ENCODE measurements at places on chromosomes 5 and 9.

- DNase-seq = no peak
These were observed 150.2 kb downstream of the SGCD start for GRCh38 chr5:156477196-156477595.

GRCh38 chr5:180797256-180798192, 5.1 kb downstream of the MGAT1 start:
- DNase-seq = no peak

- DNase-seq = no peak
These were observed 86.4 kb downstream of the ARRDC3 start for GRCh38 chr5:91296674-91297143.

GRCh38 chr5:58932057-58932612, 349.3 kb downstream of the RAB3C start:
- DNase-seq = no peak

DNA sequence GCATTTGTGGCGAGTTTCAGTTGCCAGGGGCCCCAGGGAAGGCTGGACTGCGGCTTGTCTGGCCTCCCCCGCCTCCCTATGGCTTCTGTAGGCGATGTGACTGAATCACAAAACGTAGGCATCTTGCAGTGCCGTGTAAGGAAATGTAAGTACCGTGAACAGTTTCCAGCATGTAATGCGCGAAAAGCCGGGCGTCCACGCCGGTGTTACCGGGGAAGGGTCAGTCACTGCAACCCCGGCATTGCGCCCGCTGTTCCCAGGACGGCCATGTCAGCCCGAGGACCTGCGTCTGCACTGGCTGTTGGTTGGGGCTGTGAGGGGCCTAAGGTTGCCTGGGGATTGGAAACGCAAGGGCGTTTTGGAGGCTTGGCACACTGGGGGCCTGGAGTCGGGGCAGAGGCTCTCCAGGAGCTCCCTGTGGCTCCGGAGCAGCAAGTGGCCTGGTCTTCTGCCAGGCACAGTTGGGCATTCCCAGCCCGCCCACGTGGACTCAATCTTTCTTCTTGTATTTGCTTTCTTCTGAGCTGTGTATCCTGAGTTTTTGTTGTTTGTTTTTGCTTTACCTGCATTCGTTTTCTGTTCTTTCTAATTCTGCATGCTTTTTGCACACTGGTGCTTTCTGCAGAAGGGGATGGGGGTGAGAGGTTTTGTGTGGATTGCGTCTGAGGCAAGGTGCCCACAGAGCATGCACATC, 36.9 kb upstream of the PLEKHG4B start:
- DNase-seq = no peak

GRCh38 chr9:35426627-35427026, 63.3 kb upstream of the RUSC2 start:
- no peak for DNase-seq

DNA sequence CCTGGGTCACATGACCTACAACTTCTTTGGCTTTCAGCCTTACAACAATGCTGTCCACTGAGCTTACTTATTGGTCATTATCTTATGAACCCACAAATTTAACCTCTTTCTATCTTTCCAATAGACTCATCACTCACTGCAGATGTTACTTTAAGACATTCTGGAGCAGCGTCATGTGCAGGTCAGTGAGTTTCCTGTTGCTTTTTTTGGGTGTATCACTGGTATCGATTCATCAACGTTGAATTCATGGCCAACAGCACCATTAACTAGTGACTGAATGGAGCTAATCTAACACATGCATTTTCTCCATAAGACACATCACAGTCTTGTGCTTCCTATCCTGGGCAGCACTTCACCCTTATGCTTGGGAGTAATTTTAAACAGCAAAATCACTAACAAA, 672.6 kb upstream of the CDH18 start:
- no peak for DNase-seq

DNA sequence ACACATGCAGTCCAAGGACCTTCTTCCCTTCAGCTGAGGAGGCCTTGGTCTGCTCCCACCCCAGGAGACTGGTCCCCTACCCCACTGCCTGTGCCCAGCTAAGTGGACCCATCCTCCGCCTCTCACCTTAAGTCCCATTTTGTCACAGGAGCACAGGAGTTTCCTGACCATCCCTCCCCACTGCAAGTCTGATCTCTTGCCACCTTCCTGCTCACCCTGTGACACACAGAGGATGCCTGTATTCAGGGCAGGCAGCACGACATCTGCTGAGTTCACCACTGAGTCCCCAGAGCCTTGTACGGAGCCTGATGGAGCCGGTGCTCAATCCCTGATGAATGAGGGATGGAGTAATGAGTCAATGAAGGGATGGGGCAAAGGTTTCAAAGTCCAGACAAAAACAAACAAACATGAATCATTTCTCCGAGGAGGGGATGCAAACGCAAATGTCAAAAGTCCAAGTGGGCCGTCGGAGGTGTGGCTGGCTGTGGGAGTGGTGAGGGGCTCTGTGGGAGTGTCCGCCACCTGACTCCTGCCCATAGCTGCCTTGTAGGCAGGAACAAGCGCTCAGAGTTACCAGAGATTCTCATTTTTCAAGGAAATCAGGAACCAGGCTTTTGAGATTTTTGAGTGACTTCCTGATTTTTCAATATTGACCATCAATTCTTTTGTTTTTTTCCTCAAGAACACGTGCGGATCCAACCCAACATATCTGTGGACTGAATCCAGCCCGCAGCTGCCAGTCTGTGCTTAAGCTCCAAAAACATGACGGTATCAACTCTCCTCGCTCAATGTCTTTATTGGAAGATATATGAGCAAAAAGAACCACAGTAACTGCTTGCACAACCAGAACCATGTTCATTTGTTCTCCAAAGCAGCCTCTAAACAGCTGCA, 4.4 kb downstream of the RAPGEF1 start:
- no peak for DNase-seq

GRCh38 chr9:84997472-84997871, 327.9 kb downstream of the NTRK2 start:
- DNase-seq = no peak
